ENCODE measurements at places on chromosomes 2 and 18.

DNA sequence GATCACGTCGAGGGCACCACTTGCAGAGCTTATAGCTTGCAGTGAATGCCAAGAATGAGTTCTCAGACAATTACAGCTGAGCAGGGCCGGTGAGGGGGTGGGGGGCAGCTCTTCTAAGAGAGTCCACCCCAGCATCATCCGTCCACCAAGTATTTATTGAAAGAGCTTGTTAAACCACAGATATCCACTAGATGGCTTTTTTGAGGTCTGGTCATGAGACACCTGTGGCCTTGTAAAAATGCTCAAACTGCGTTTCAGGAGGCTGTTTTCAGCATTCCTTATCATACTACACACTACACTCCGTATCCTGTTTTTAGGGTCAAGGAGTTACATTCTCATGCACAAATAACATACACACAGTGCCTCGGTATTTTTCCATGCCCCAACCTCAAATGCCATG lies 51.5 kb downstream of the DNAJC10 start:
- no peak for DNase-seq

- DNase-seq: no peak
These were observed 404.8 kb upstream of the ACVR2A start for GRCh38 chr2:147439986-147440385.

GRCh38 chr18:24726727-24727492 lies 266.5 kb downstream of the HRH4 start:
- DNase-seq: peak; percentile 70

DNA sequence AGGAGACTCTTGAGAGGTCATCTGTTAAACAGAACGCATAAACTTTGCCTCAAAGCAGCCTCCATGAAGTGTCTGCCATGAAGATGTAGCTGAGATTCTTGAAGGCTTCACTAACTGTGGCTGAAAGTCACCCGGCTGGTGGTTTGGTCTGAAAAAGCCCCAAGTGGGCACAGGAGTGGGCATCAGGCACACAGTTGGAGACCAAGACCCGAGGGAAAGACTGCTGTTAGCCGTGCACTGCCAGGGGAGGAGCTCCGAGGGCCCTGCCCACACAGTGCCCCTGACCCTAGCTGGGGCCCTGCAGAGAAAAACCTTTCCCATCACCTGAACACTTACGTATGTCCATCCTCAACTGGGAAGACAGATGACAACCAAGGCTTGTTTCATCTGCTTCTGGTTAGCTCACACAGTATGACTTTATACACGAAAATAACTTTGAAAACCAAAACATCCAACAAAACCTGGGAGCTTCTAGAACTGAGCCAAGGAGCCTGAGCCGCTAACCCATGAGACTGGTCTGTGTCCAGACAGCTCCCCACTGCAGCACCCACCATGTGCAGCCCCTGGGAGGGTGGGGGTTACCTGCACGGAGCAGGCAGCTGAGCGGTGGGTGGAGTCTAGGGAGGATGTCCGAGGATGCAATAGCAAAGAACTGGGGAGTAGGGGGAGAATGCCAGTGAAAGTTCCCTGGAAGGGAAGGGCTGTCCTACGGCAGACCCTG lies 15.4 kb downstream of the HJURP start:
- no peak for DNase-seq

- no peak for DNase-seq
These were observed 5.2 kb downstream of the CD207 start for GRCh38 chr2:70830366-70830765.

Data from activated CD4-positive, alpha-beta T cell treated with anti-CD3 and anti-CD28 coated beads for 48 hours (primary cell).